Smooth muscle cell of trachea (primary cell): ENCODE measurements at places on chromosomes 11 and 22. TPM values are rescaled to one million over a fixed set of nuclear protein-coding genes. Genes with fewer than 3 reads are reported as not detected.

The MMP11 gene
- total RNA-seq: 3.1 and 15.2 TPM in 2 replicates

The SAAL1 gene
- 10.8 and 21.8 TPM in 2 replicates for total RNA-seq

The MS4A6A gene
- 0.15 TPM in 1 of 2 replicates, not detected in the other for total RNA-seq

The PHLDA2 gene
- total RNA-seq: 2.3 and 5.5 TPM in 2 replicates

The MOGAT2 gene
- total RNA-seq: not detected in 2 replicates

The MAML2 gene
- 10.6 and 11.3 TPM in 2 replicates for total RNA-seq

The MFRP gene
- total RNA-seq: under 0.01 TPM in 2 replicates

The MIAT gene
- 1.3 and 1.9 TPM in 2 replicates for total RNA-seq
